ENCODE measurements at places on chromosomes 5 and 9. TPM values are rescaled to one million over a fixed set of nuclear protein-coding genes. Genes with fewer than 3 reads are reported as not detected.

GRCh38 chr5:83965441-83965840 is 244.8 kb upstream of the HAPLN1 start:
- no peak overlapping the region for H3K4me3 ChIP-seq
- H3K27me3 ChIP-seq = no peaks in the 10 kb centered on the region
- H3K4me1 ChIP-seq = no peaks in the 10 kb centered on the region
- no peak overlapping the region for H3K27ac ChIP-seq
- no peak for DNase-seq

The MAMDC2 gene
- 4.6 TPM for total RNA-seq

The BSPRY gene
- total RNA-seq = 5.1 TPM

The PRSS3 gene
- not detected for total RNA-seq

GRCh38 chr9:136848393-136849037 is 694 bp upstream of the PHPT1 start:
- peaks cover 12% of the 10 kb centered on the region for H3K36me3 ChIP-seq
- H3K27ac ChIP-seq = no peak overlapping the region
- H3K4me1 ChIP-seq = no peaks in the 10 kb centered on the region
- no peak for DNase-seq

The SLC6A7 gene
- not detected for total RNA-seq

The CCL28 gene
- total RNA-seq = not detected

Measured in H9 (cell line).